ENCODE measurements at places on chromosomes 6 and 20. TPM values are rescaled to one million over a fixed set of nuclear protein-coding genes. Genes with fewer than 3 reads are reported as not detected.
A peak's percentile ranks its signal among the peaks of the same experiment; 100 is the strongest.

- H3K27ac ChIP-seq = peak overlapping the region; percentile 70
- no peaks in the 10 kb centered on the region for H3K27me3 ChIP-seq
Measured at GRCh38 chr6:109001291-109001894, 93.3 kb downstream of the SESN1 start.

DNA sequence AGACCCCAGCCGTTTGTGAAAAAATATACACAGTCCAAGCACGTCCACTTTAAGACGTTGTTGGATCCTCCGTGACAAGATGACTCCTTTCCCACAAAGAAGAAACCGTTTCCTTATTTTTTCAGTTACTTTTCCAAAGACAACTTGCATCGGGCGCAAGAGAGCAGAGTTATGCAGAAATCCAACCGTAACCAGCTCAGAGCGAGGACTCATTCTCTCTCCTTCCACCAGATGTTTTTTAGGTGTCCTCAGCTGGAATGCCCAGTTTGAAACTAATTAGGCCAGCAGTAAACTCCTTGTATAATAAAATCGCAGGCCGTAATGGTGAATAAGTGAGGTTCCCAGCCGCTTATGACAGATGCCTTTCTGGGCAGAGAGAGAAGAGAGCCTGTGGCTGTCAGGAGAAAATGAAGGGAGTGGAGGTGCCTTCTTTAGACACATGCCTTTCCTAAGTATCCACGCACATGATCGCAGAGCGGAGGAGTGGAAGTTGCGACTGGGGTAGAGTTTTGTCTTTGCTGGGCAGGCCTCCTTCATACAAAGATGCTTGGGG is 2.8 kb downstream of the EYA2 start:
- no peak for DNase-seq
- no peak overlapping the region for H3K27ac ChIP-seq
- peaks cover 11% of the 10 kb centered on the region for H3K4me1 ChIP-seq
- H3K36me3 ChIP-seq = no peaks in the 10 kb centered on the region
- no peak overlapping the region for H3K4me3 ChIP-seq

- no peaks in the 10 kb centered on the region for H3K36me3 ChIP-seq
- H3K27me3 ChIP-seq = peaks cover 6% of the 10 kb centered on the region
- DNase-seq = no peak
- H3K4me3 ChIP-seq = no peak overlapping the region
Measured at GRCh38 chr6:168562576-168563151, 121.7 kb downstream of the SMOC2 start.

- H3K27me3 ChIP-seq = no peaks in the 10 kb centered on the region
- H3K4me1 ChIP-seq = peaks cover 8% of the 10 kb centered on the region
- peak overlapping the region; percentile 10 for H3K27ac ChIP-seq
- H3K4me3 ChIP-seq = no peak overlapping the region
Measured at GRCh38 chr6:82030761-82031503, 216.6 kb downstream of the IBTK start.

GRCh38 chr6:135880066-135880972 is 28.8 kb downstream of the PDE7B start:
- H3K27ac ChIP-seq = peak overlapping the region; percentile 12
- H3K27me3 ChIP-seq = no peaks in the 10 kb centered on the region
- H3K36me3 ChIP-seq = no peaks in the 10 kb centered on the region
- H3K4me1 ChIP-seq = peaks cover 11% of the 10 kb centered on the region

DNA sequence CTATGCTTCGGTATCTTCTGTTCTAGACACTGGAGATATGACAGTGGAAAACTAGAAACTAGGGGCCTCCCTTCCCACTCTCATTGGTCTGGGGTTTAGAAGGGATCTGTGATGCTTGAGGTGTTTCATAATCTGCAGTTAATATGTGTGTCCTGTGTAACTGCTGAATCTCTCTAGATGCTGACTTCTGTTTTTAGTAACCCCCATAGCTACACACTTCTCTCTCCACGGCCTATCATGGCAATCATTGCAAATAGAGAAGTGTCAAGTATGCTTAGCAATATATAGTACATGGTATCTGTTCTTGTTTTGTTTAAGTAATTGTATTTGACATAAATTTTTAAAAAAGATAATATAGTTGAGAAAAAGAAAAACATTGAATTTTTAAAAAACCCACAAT is 394.6 kb upstream of the MMS22L start:
- no peaks in the 10 kb centered on the region for H3K36me3 ChIP-seq
- no peak overlapping the region for H3K4me3 ChIP-seq
- no peak for DNase-seq

GRCh38 chr6:138719011-138719635 is 54.4 kb upstream of the CCDC28A start:
- peaks cover 30% of the 10 kb centered on the region for H3K4me1 ChIP-seq
- peak overlapping the region; percentile 32 for H3K27ac ChIP-seq
- H3K27me3 ChIP-seq = no peaks in the 10 kb centered on the region

DNA sequence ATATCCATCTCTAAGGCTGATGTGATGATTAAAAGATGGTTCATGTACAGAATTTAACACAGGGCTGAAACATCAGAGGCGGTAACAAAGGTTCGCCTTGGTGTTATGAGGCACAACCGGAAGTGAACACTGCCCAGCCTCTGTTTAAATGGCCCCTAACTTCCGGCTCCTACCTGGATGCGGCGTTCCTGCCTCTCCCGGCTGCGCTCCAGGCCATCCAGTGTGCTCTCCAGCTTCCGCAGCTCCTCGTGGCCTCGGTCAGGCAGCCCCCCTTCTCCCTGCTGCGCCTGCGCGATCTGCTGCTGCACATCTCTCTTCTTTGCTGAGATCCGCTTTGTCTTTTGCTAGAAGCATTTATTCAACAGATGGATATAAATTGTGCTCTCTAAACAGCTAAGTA is 195.3 kb downstream of the SYNE1 start:
- H3K36me3 ChIP-seq = no peaks in the 10 kb centered on the region
- no peaks in the 10 kb centered on the region for H3K4me1 ChIP-seq
- H3K27ac ChIP-seq = no peak overlapping the region
- no peak overlapping the region for H3K4me3 ChIP-seq

GRCh38 chr6:107032051-107032450 is 4.1 kb downstream of the MTRES1 start:
- no peak for DNase-seq
- no peaks in the 10 kb centered on the region for H3K27me3 ChIP-seq
- no peaks in the 10 kb centered on the region for H3K36me3 ChIP-seq
- no peak overlapping the region for H3K27ac ChIP-seq
- no peak overlapping the region for H3K4me3 ChIP-seq
- peaks cover 12% of the 10 kb centered on the region for H3K4me1 ChIP-seq

GRCh38 chr20:31717478-31718201 is 5.0 kb downstream of the BCL2L1 start:
- peak overlapping the region; percentile 65 for H3K27ac ChIP-seq
- H3K4me1 ChIP-seq = peaks cover 83% of the 10 kb centered on the region
- no peaks in the 10 kb centered on the region for H3K27me3 ChIP-seq
- no peak for DNase-seq

- no peak overlapping the region for H3K27ac ChIP-seq
- no peak overlapping the region for H3K4me3 ChIP-seq
- peaks cover 13% of the 10 kb centered on the region for H3K4me1 ChIP-seq
- DNase-seq = no peak
- H3K36me3 ChIP-seq = no peaks in the 10 kb centered on the region
Measured at GRCh38 chr6:113651920-113652319, 205.2 kb upstream of the MARCKS start.

- no peak overlapping the region for H3K27ac ChIP-seq
- no peaks in the 10 kb centered on the region for H3K36me3 ChIP-seq
- no peak overlapping the region for H3K4me3 ChIP-seq
- no peaks in the 10 kb centered on the region for H3K4me1 ChIP-seq
- H3K27me3 ChIP-seq = no peaks in the 10 kb centered on the region
Measured at GRCh38 chr6:72864236-72864635, 242.4 kb downstream of the KCNQ5 start.

GRCh38 chr6:63634630-63635029 is 972 bp upstream of the PHF3 start:
- H3K27me3 ChIP-seq = no peaks in the 10 kb centered on the region
- peaks cover 21% of the 10 kb centered on the region for H3K4me1 ChIP-seq
- no peak overlapping the region for H3K4me3 ChIP-seq
- H3K36me3 ChIP-seq = no peaks in the 10 kb centered on the region

- no peak within 1 kb of the TSS for H3K27ac ChIP-seq
- no peaks in the 10 kb centered on the region for H3K36me3 ChIP-seq
- H3K4me1 ChIP-seq = peaks cover 15% of the 10 kb centered on the region
- no peaks in the 10 kb centered on the region for H3K27me3 ChIP-seq
- no peak for DNase-seq
- H3K4me3 ChIP-seq = no peak within 1 kb of the TSS
Measured at GRCh38 chr6:43242908-43243663, at the start of gene TTBK1. Gene TTBK1, plus strand, starts transcription at chr6:43243481. Its CDS starts 3,180 bp downstream, at chr6:43246661.

- H3K27ac ChIP-seq = peak overlapping the region; percentile 75
- H3K36me3 ChIP-seq = no peaks in the 10 kb centered on the region
- peak overlapping the region; percentile 40 for H3K4me3 ChIP-seq
- DNase-seq = peak; percentile 73
Measured at GRCh38 chr6:6736791-6737654, 148.5 kb downstream of the LY86 start.

GRCh38 chr6:105921781-105922180 is 164.4 kb upstream of the PRDM1 start:
- H3K27me3 ChIP-seq = no peaks in the 10 kb centered on the region
- DNase-seq = no peak
- H3K4me3 ChIP-seq = no peak overlapping the region
- H3K36me3 ChIP-seq = no peaks in the 10 kb centered on the region
- peaks cover under 1% of the 10 kb centered on the region for H3K4me1 ChIP-seq
- H3K27ac ChIP-seq = no peak overlapping the region

DNA sequence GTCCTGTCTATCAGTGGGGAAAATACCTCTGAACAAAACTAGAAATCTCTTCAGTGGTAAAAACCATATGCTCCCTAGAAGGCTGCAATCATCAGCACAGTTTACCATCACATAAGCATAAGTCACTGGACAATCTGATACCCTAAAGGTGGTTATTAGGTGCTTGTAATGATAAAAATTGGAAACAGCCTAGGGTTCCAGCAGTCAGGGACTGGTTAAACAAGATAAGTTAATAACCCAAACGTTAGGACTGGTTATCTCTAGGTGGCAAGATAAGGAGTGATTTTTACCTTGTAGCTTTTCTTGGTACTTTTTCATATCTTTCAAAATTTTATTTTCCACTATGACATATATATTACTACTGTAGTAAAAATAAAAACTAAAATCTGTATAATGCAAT is 11.0 kb downstream of the ECI2 start:
- DNase-seq = no peak
- H3K4me3 ChIP-seq = no peak overlapping the region
- H3K27ac ChIP-seq = no peak overlapping the region
- peaks cover 100% of the 10 kb centered on the region for H3K36me3 ChIP-seq
- H3K4me1 ChIP-seq = peaks cover 7% of the 10 kb centered on the region

- no peaks in the 10 kb centered on the region for H3K27me3 ChIP-seq
- no peaks in the 10 kb centered on the region for H3K36me3 ChIP-seq
- H3K27ac ChIP-seq = no peak overlapping the region
- no peak for DNase-seq
Measured at GRCh38 chr6:42222448-42222847, 4.8 kb upstream of the MRPS10 start.

DNA sequence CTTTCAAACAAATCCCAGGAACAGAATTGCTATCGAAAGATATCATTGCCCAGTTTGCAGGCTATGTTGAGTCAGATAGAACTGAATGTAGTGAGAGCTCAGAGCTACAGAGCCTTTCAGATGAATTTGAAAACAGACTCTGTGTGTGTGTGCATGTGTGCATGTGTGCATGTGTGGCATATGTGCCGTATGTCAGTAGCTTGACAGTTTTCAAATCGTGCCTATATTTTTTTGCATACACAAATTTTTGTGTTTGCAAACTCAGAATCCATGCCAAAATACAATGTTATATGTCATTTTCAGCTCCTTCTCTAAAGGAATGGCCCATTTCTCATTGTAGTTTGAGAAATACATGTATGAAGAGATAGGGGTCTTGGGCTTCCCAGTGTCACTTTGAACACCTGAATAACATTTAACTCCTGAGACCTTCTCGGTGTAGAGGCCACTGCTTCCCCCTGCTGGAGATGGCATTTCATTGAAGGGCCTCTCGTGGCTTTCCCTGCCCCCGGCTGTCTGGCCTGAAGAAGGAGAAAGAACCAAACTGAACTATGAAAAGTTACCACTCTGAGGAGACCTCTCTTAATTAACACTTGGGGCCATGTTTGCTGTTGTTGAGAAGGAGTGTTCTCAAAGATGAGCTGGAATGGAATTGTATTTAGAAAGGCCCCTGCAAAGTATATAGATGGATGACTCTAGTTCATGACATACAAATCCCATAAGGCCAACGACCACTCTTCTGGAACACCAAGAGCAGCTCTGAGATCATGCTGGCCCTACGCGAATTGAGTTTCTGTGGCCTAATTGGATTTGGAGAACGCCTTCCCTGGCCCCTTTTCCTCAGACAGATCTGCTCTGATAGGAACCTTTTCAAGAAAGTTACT is 58.7 kb downstream of the VAPB start:
- H3K27me3 ChIP-seq = no peaks in the 10 kb centered on the region
- no peak overlapping the region for H3K4me3 ChIP-seq
- no peak for DNase-seq
- no peaks in the 10 kb centered on the region for H3K4me1 ChIP-seq
- peaks cover 5% of the 10 kb centered on the region for H3K36me3 ChIP-seq

GRCh38 chr6:67630146-67630545 is 1004.9 kb upstream of the ADGRB3 start:
- H3K27ac ChIP-seq = no peak overlapping the region
- no peak overlapping the region for H3K4me3 ChIP-seq
- H3K4me1 ChIP-seq = no peaks in the 10 kb centered on the region
- no peaks in the 10 kb centered on the region for H3K27me3 ChIP-seq

DNA sequence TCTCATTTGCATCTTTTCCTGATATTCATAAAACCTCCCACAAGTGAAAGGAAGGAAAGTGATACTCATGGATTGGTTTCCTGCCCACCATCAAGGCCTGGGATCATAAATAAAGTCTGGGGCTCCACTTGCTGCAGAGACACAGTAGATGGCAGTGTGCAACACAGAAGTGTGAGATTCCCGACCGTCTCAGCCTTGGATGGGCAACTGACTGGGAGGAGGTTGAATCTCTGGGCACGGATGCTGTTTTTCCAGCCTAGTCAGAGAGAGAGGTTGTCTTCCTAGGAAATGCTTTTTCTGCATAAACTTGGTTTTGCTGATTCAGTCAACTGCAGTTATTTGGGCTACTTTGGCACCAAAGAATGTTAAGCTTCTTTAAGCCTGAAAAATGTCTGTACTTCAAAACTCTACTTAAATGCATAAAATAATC is 9.9 kb upstream of the RFPL4B start:
- DNase-seq = peak; percentile 51
- H3K36me3 ChIP-seq = no peaks in the 10 kb centered on the region
- no peak overlapping the region for H3K27ac ChIP-seq
- H3K4me3 ChIP-seq = no peak overlapping the region

- H3K27ac ChIP-seq = no peak overlapping the region
- no peak for DNase-seq
- H3K4me3 ChIP-seq = no peak overlapping the region
- no peaks in the 10 kb centered on the region for H3K4me1 ChIP-seq
- H3K27me3 ChIP-seq = no peaks in the 10 kb centered on the region
Measured at GRCh38 chr6:17250237-17250636, 30.9 kb upstream of the RBM24 start.

GRCh38 chr6:135310291-135310690 is 129.2 kb downstream of the MYB start:
- no peaks in the 10 kb centered on the region for H3K4me1 ChIP-seq
- H3K36me3 ChIP-seq = no peaks in the 10 kb centered on the region
- no peak overlapping the region for H3K27ac ChIP-seq
- no peaks in the 10 kb centered on the region for H3K27me3 ChIP-seq
- no peak overlapping the region for H3K4me3 ChIP-seq
- no peak for DNase-seq

The TOX2 gene
- total RNA-seq = 0.36 TPM

The EFHC1 gene
- 7.0 TPM for total RNA-seq

The PLAGL1 gene
- 10.5 TPM for total RNA-seq

The LINC00237 gene
- total RNA-seq = not detected

The PEX3 gene
- total RNA-seq = 26.8 TPM

The PGC gene
- not detected for total RNA-seq

The KHDC1 gene
- total RNA-seq = 1.3 TPM

The ERVFRD-1 gene
- not detected for total RNA-seq

The ZC2HC1B gene
- total RNA-seq = not detected
